CD4-positive, alpha-beta T cell treated with Interleukin-10 for 1 hour (primary cell): ENCODE measurements at places on chromosomes 5 and 9.

DNA sequence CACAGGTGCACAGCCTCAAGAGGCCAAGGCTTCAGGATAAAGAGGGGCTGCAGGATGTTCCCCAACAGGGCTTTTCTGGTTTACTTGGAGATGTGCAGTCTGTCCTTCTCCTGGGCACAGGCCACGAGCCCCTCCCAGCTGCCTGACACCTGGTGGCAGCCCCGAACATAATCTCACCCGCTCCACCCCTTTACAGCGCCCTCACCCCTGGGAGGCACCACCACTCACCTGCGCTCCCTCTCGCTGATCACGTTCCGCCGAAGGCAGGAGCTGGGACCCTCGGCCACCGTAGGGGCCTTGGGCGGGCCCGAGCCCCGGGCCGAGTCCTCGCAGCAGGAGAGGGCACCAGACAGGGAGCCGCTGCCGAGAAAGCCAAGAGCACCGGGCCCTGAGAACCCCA is 514 bp downstream of the SOHLH1 start:
- no peak for DNase-seq

- no peak for DNase-seq
Measured at GRCh38 chr9:90124961-90125360, 517.7 kb downstream of the DIRAS2 start.

DNA sequence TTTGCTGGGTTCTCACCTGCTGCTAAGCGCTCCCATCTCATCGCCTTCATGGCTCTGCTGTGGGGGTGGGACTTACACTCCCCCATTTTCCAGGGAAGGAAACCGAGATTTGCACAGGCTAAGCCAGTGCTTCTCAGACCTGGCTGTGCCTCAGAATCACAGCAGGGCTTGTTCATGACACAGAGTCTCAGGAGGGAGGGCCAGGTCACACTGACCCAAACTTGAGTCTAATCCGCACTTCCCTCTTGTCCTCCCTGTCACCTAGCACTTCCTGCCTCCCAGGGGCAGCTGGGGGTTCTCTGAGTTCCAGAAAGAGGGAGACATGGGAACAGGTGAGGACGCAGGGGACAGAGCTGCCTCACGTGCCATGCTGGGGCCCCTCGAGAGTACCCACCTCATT is 15.6 kb upstream of the IER5L start:
- DNase-seq, result no peak

DNA sequence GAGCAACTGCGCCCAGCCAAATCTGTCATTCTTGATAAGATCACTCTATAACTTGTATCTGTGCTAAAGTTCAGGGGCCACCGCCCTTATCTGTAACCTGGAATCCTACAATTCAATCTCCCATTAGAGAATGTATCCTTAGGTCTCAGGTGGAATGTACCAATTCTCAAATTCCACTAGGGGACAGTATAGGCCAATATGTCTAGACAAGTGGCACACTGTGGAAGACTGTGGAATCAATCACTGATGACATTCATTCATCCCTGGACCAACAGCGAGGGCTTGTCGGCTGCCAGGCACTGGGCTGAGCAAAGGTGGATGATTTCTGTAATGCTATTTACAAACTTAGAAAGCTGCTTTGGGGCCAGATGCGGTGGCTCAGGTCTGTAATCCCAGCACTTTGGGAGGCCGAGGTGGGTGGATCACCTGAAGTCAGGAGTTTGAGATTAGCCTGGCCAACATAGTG is 28.7 kb upstream of the MEGF9 start:
- peak; percentile 45 for DNase-seq

DNA sequence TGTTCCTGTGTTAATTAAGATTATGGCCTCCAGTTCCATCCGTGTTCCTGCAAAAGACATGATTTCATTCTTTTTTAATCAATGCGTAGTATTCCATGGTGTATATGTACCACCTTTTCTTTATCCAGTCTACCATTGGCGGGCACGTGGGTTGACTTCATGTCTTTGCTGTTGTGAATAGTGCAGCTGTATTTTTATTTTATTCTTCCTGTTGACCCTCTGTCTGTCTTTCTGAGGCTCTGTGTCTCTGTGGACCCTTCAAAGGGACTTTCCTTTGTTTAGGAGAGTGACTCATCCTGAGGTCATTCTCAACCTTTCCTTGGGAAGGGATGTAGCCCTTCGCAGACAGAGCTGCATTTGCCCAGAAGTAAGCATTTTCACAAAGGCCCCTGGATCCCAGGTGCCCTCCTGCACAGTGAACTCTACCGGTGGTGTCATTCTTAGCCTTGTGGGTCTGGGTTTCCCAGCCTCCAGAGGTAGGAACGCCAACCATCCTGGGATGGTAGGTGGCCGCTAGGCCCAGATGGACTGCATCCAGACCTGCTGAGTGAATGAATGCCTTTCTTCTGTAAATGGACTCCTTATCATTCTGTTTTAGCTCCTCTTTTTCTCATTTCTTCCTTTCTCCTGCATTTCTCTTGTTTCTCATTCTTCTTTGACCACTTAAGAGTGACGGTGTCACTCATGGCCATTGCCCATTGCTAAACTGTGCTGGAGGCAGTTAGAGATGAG is 22.4 kb downstream of the TRIO start:
- no peak for DNase-seq
